ENCODE measurements at places on chromosomes 1 and 21.

GRCh38 chr1:153586347-153586746 is 20.7 kb upstream of the S100A2 start:
- H3K27ac ChIP-seq = no peak overlapping the region
- H3K4me1 ChIP-seq = no peaks in the 10 kb centered on the region

GRCh38 chr21:46234436-46234950 is 5.9 kb upstream of the LSS start:
- no peaks in the 10 kb centered on the region for H3K27me3 ChIP-seq
- H3K4me1 ChIP-seq = peaks cover 7% of the 10 kb centered on the region
- peaks cover 29% of the 10 kb centered on the region for H3K36me3 ChIP-seq
- H3K4me3 ChIP-seq = no peak overlapping the region
- no peak for DNase-seq
- H3K27ac ChIP-seq = no peak overlapping the region

- no peaks in the 10 kb centered on the region for H3K27me3 ChIP-seq
- H3K4me1 ChIP-seq = peaks cover 4% of the 10 kb centered on the region
- DNase-seq = no peak
- no peak overlapping the region for H3K4me3 ChIP-seq
- H3K27ac ChIP-seq = no peak overlapping the region
Measured at GRCh38 chr1:44648529-44649250, 25.6 kb downstream of the TMEM53 start.

GRCh38 chr1:185860859-185861258 is 126.7 kb downstream of the HMCN1 start:
- DNase-seq = no peak
- no peaks in the 10 kb centered on the region for H3K27me3 ChIP-seq
- H3K4me1 ChIP-seq = no peaks in the 10 kb centered on the region
- no peak overlapping the region for H3K4me3 ChIP-seq
- H3K36me3 ChIP-seq = no peaks in the 10 kb centered on the region
- no peak overlapping the region for H3K27ac ChIP-seq

Data from liver (tissue), 10 donors.